Activated CD8-positive, alpha-beta T cell treated with anti-CD3 and anti-CD28 coated beads for 36 hours (primary cell): ENCODE measurements at places on chromosomes 1 and 21. TPM values are rescaled to one million over a fixed set of nuclear protein-coding genes. Genes with fewer than 3 reads are reported as not detected.
A peak's percentile ranks its signal among the peaks of the same experiment; 100 is the strongest.

Gene ADORA3
- total RNA-seq, result not detected

DNA sequence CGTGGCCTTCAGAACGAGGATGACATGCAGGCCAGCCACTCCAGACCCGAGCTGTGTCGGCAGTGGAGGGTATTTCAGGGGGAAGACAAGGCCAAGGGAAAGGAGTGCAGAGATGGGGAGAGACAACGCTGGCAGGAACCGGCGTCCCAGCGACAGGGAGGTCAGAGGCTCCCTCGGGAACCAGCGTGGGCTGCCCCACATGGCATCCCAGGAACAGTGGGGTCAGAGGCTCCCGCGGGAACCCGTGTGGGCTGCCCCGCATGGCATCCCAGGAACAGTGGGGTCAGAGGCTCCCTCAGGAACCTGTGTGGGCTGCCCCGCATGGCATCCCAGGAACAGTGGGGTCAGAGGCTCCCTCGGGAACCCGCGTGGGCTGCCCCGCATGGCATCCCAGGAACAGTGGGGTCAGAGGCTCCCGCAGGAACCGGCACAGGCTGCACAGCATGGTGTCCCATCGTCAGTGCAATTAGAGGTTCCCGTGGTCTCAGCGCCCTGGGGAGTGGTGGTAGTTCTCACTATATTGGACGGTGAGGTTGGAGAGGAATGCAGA lies 43.0 kb downstream of the SLC19A1 start:
- DNase-seq, result no peak

DNA sequence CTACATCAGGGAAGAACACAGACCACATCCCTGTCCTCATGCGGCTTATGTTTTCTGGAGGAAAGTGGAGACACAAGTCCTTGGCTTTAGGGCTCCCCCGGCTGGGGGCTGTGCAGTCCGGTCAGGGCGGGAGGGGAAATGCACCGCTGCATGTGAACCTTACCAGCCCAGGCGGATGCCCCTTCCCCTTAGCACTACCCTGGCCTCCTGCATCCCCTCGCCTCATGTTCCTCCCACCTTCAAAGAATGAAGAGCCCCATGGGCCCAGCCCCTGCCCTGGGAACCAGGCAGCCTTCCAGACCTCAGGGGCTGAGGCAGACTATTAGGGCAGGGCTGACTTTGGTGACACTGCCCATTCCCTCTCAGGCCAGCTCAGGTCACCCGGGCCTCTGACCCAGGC lies 45.5 kb downstream of the TNNT2 start:
- DNase-seq, result no peak

DNA sequence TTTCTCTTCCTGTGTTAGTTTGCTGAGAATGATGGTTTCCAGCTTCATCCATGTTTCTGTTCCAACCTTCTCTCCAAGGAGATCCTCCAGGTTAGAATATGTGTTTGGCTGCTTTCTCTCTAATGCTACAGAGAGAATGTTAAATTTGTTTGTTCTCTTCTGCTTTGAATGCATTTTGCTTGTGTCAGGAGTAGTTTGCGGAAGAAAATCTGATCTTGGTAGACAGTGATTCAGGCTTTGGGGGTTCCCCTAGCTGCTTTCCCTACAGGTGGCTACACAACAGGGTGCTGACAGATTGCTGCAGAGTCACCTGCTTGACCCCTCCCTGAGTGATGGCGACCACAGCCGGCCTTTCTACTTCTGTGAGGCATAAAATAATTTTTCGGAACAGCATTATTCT lies 41.8 kb downstream of the MACO1 start:
- DNase-seq, result peak; percentile 43

Gene PDZK1IP1
- not detected for total RNA-seq

DNA sequence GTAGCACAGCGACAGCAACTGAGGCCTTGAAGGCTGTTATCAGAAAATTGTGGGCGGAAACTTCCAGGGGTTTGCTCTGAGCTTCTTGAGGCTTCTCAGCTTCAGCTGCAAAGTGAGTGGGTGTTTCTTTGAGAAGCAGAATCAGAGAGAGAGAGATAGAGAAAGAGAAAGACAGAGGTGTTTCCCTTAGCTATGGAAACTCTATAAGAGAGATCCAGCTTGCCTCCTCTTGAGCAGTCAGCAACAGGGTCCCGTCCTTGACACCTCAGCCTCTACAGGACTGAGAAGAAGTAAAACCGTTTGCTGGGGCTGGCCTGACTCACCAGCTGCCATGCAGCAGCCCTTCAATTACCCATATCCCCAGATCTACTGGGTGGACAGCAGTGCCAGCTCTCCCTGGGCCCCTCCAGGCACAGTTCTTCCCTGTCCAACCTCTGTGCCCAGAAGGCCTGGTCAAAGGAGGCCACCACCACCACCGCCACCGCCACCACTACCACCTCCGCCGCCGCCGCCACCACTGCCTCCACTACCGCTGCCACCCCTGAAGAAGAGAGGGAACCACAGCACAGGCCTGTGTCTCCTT lies at the start of gene FASLG:
TSS of gene FASLG (plus strand) at position 233 of the 583 bp plus-strand sequence. CDS start at position 332, 99 bp downstream.
- DNase-seq, result peak; percentile 84

Gene CD1C
- total RNA-seq, result 0.65 TPM

DNA sequence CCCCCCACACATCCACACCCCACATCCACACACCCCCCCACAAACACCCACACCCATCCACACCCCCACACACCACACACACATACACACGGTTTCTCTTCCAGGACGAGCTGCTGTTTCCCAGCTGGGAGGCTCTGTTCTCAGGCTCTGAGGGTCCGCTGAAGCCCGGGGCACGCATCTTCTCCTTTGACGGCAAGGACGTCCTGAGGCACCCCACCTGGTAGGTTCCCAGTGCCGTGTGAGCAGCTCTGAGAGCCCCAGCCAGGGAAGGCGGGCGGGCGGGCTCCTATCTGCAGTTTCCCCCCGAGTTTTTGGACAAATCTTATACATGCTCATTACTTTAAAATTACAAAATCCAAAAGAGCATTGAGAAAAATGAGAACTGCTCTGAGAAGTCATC lies 31.2 kb downstream of the SLC19A1 start:
- DNase-seq, result no peak

DNA sequence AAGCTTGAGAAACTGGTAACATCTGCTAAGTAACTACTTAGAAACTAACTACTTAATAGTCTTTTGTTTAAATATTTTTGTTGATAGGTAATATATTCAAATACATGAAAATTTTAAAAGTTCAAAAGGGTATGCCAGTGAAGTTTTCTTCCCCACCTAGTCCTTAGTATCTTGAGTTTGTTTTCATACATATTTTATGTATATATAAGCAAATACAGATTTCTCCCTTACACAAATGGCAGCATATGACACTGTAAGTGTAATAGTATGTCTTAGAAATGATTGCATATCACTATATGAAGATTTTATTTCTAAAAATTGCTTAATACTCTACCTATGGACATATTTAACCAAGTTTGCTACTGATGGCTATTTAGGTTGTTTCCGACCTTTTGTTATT lies 38.9 kb downstream of the MARK1 start:
- no peak for DNase-seq

DNA sequence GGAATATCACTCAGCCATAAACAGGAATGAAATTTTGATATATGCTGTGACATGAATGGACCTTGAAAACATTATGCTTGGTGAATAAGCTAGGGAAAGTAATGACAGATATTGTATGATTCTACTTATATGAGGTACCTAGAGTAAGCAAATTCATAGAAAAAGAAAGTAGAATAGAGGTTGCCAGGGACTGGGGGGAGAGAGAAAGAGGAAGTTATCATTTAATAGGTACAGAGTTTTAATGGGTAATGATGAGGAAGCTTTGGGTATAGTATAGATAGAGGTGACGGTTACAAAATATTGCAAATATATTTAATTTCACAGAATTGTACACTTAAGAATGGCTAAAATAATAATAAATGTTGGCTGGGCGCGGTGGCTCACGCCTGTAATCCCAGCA lies 31.2 kb upstream of the ENSA start:
- no peak for DNase-seq

DNA sequence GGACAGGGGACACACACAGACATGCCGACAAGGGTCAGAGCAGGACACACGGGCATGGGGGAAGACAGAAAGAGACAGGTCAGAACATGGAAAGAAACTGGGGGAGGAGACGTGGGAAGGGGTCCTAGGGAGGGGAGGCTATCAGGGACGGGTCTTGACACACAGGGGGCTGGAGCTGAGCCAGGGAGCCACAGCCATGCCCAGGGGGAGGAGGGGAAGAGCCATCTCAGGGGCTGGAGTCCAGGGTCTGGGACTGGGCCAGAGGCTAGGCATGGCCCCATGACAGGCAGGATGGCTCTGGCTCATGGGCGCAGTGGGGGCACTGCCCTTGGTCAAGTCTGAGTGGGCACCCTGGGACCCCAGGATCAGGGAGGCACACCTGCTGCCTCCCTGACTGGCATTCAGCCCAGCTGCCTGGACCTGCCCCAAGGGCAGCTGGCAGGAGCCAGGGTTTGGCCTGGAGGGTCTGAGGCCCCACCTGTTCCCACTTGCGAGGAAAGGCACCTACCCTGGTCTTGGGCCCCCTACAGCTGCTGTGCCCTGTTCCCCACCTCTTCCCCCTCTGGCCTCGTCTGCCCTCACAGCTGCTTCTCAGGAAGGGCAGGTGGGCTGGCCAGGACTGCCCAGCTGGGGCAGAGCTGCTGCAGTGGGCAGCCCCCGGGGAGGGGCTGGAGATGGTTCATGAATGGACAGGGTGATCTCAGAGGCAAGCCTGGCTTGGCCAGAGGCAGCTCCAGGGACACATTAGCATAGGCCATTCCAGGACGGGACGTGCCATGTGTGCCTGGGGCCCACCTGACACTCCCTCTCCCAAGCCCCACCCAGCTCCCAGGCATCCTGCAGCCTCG lies 42.9 kb downstream of the HSPG2 start:
- no peak for DNase-seq

DNA sequence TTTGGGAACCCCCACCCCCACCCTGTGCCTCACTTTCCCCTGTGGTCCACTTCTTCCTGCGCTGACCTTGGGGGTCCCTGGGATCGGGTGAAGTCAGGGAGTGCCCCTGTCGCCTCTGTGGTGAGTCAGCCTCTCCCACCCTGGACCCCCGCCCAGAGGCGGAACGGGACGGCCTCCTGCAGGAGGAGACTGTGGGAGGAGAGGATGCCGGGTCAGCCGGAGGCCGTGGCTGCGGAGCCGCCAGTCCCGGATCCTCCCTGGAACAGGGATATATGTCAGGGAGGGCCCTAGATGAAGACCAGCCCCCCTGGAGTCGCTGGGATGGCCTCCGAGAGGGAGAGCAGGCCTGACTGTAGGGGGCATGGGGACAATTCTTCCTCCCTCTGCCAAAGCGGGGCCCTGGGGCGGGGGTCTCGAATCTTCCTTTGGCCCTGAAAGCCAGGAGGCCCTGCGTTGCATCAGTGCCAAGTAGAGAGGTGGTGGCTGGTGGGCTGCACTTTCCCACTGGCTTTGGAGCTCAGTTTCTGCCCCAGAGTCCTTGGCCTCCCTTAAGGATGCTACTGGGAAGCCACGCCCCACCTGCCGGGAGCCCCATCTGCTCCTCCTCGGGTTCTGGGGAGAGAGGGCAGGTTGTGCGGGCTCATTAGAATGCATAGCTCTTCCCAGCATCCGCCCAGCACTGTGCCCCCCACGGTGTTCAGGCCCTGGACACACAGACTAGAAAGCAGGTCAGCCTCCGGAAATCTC lies 930 bp downstream of the ARHGEF10L start:
- no peak for DNase-seq

- peak; percentile 77 for DNase-seq
Measured at GRCh38 chr1:15417059-15417934, 7.6 kb downstream of the EFHD2 start.

GRCh38 chr1:232999956-233000625 lies 49.7 kb downstream of the NTPCR start:
- no peak for DNase-seq

DNA sequence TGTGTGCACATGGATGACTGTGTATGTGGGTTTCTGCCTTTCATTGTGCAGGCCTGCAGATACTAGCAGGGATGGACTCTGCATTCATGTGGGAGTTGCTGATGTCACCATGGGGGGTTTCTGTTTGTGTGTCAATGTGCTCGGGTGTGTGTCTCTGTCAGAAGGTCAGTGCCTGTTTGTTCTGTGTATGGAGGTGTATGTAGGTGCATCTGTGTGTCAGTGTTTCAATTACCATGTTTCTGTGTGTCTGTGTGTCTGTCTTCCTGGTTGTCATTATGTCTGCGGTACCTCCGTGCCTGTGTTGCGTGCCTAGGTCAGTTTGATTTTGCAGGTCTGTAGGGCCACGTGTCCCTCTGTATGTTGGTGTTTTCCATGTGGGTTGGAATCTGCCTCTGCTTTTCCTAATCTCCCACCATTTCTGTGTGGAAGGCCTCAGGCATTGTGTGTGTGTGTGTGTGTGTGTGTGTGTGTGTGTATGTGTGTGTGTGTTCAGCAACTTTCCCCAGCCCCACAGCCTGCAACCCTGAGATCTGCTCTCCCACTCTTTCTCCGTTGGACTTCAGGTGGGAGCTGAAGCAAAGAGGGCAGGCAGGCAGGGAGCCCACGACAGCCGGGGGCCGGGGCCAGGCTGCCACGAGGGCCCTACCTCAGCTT lies 36.7 kb upstream of the WASF2 start:
- peak; percentile 78 for DNase-seq

DNA sequence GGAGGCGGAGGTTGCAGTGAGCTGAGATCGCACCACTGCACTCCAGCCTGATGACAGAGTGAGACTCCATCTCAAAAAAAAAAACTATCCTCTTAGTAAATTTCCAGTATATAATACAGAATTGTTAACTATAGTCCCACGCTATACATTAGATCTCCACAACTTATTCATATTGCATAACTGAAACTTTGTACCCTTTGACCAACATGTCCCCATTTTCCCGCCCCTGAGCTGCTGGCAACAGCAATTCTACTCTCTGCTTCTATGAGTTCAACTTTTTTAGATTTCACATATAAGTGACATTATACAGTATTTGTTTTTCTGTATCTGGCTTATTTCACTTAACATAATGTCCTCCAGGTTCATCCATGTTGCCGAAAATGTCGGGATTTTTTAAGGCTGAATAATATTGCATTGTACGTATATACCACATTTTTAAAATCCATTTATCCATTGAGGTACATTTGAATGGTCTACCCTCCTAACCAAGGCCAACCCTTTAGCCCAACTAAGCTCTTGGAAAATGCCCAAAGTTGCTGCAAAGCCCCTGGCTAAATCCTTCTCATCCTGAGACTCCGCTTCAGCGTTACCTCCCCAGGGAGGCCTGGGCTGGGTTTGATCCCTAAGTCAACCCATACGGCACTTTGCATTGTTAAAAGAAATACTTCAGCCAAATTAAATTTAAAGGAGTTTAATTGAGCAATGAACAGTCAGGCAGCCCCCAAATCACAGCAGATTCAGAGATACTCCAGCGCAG lies 34.2 kb downstream of the NEK2 start:
- DNase-seq, result no peak
